ENCODE measurements at places on chromosomes 6 and 20.

- H3K4me1 ChIP-seq: peaks cover 5% of the 10 kb centered on the region
- no peak for DNase-seq
- H3K36me3 ChIP-seq: no peaks in the 10 kb centered on the region
- H3K4me3 ChIP-seq: no peak overlapping the region
- peaks cover 7% of the 10 kb centered on the region for H3K27me3 ChIP-seq
Observed at GRCh38 chr6:2667617-2668016, 83.1 kb downstream of the MYLK4 start.

DNA sequence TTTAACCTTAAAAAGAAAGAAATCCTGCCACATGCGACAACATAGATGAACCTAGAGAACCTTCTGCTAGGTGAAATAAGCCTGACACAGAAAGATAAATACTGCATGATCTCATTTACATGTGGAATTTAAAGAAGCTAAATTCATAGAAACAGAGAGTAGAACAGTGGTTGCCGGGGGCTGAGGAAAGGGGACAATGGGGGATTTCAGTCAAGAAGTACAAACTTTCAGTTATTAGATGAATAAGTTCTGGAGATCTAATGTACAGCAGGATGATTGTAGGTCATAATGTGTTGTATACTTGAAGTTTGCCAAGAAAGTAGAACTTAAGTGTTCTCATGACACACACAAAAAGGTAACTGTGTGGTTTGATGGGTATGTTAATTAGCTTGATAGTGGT, 204.3 kb upstream of the PRSS16 start:
- H3K27me3 ChIP-seq: peaks cover 33% of the 10 kb centered on the region
- H3K36me3 ChIP-seq: no peaks in the 10 kb centered on the region
- H3K27ac ChIP-seq: no peak overlapping the region
- DNase-seq: no peak
- no peaks in the 10 kb centered on the region for H3K4me1 ChIP-seq

- no peak for DNase-seq
- peaks cover 15% of the 10 kb centered on the region for H3K4me1 ChIP-seq
- no peak overlapping the region for H3K27ac ChIP-seq
- no peak overlapping the region for H3K4me3 ChIP-seq
- H3K36me3 ChIP-seq: no peaks in the 10 kb centered on the region
Observed at GRCh38 chr6:35174088-35174434, 32.9 kb upstream of the TCP11 start.

DNA sequence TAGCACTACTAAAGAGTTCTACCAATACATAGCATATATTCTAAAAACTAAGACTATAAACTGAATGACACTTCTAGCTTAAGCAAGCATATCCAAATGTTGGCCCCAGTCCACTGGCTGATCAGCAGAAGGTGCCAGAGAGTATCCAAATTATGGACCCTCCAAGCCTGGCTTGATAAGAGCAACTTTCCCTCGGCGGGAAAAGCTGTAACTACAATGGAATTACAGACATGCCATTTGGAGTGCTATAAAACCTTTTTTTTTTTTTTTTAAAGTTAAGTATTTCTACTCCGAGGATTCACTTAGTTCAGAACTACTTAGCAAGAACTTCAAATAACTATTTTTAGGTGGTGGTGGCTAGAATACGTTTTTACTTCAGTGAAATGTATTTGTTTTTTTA, 94.6 kb downstream of the EPB41L2 start:
- H3K36me3 ChIP-seq: no peaks in the 10 kb centered on the region
- H3K4me1 ChIP-seq: peaks cover 5% of the 10 kb centered on the region
- no peak overlapping the region for H3K4me3 ChIP-seq
- no peak for DNase-seq

- H3K4me1 ChIP-seq: peaks cover 27% of the 10 kb centered on the region
- H3K27ac ChIP-seq: no peak overlapping the region
- peak; percentile 63 for DNase-seq
- H3K4me3 ChIP-seq: peak overlapping the region; percentile 95
Observed at GRCh38 chr6:37696841-37697662, 631 bp downstream of the MDGA1 start.

- H3K27me3 ChIP-seq: no peaks in the 10 kb centered on the region
- H3K4me3 ChIP-seq: no peak overlapping the region
- H3K27ac ChIP-seq: no peak overlapping the region
- peaks cover 19% of the 10 kb centered on the region for H3K36me3 ChIP-seq
- peaks cover 27% of the 10 kb centered on the region for H3K4me1 ChIP-seq
- DNase-seq: no peak
Observed at GRCh38 chr20:20461551-20461950, 93.6 kb downstream of the INSM1 start.

- no peaks in the 10 kb centered on the region for H3K36me3 ChIP-seq
- no peak overlapping the region for H3K27ac ChIP-seq
- no peak overlapping the region for H3K4me3 ChIP-seq
- no peaks in the 10 kb centered on the region for H3K27me3 ChIP-seq
- no peak for DNase-seq
Observed at GRCh38 chr6:48994811-48995210, 468.2 kb downstream of the MMUT start.

- no peak for DNase-seq
- H3K4me3 ChIP-seq: no peak overlapping the region
- H3K27ac ChIP-seq: no peak overlapping the region
- H3K36me3 ChIP-seq: no peaks in the 10 kb centered on the region
- no peaks in the 10 kb centered on the region for H3K27me3 ChIP-seq
Observed at GRCh38 chr20:57440678-57441509, 49.7 kb downstream of the RBM38 start.

DNA sequence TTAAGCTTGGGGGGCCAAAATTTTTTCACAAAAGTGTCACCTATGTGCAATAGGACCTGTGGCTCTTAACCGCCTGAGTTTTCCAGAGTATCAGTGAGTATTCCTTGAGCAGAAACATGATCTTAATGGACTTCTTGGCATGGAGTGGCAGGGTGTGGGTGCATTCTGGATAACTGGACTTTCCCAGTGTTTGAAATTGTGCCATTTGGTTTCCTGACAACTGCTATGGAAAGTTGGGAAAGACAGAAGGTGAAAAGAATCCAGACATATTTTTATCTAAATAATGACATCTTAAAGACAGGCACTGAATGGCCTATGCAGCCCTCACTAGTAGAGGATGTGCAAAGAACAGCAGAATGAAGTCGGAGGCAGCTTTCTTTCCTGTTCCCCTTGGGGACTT, 34.3 kb upstream of the ADTRP start:
- no peaks in the 10 kb centered on the region for H3K36me3 ChIP-seq

- no peak for DNase-seq
- H3K4me3 ChIP-seq: no peak overlapping the region
- no peak overlapping the region for H3K27ac ChIP-seq
Observed at GRCh38 chr6:903761-904160, 210.8 kb upstream of the EXOC2 start.

GRCh38 chr20:51029556-51029955, 6.6 kb upstream of the KCNG1 start:
- H3K4me3 ChIP-seq: no peak overlapping the region
- no peak for DNase-seq
- no peaks in the 10 kb centered on the region for H3K4me1 ChIP-seq
- peaks cover 69% of the 10 kb centered on the region for H3K27me3 ChIP-seq
- H3K27ac ChIP-seq: no peak overlapping the region

DNA sequence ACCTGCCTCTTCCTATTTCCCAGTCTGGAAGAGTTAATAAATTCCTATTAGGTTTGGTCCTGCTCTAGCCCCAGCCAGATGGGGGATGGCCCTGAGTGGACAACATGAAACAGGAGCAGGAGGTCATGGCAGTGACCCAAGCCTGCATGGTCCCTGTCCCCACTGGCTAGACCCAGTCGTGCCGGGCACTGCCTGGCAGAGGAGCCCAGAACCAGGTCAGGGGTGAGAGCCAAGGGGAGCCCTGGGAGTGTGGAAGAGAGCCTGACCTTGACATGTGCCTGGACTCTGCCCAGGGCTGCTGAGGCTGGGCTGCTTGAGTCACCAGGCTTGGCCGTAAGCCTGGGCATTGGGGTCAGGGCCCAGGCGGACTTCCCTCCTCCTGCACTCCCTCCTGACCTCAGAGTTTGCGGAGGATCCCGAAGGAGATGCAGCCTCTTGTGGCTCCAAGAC, 3.6 kb downstream of the AVP start:
- no peaks in the 10 kb centered on the region for H3K36me3 ChIP-seq
- DNase-seq: no peak
- H3K4me1 ChIP-seq: peaks cover 24% of the 10 kb centered on the region
- no peak overlapping the region for H3K27ac ChIP-seq
- H3K4me3 ChIP-seq: no peak overlapping the region

- H3K4me3 ChIP-seq: no peak overlapping the region
- no peak overlapping the region for H3K27ac ChIP-seq
- H3K4me1 ChIP-seq: no peaks in the 10 kb centered on the region
- H3K27me3 ChIP-seq: peaks cover 22% of the 10 kb centered on the region
- no peak for DNase-seq
- no peaks in the 10 kb centered on the region for H3K36me3 ChIP-seq
Observed at GRCh38 chr20:51163996-51164600, 141.2 kb upstream of the KCNG1 start.

- peaks cover 2% of the 10 kb centered on the region for H3K36me3 ChIP-seq
- H3K27ac ChIP-seq: peak overlapping the region; percentile 94
- peak overlapping the region; percentile 92 for H3K4me3 ChIP-seq
- H3K4me1 ChIP-seq: peaks cover 15% of the 10 kb centered on the region
- no peak for DNase-seq
Observed at GRCh38 chr6:106628658-106629102, 618 bp downstream of the RTN4IP1 start.

DNA sequence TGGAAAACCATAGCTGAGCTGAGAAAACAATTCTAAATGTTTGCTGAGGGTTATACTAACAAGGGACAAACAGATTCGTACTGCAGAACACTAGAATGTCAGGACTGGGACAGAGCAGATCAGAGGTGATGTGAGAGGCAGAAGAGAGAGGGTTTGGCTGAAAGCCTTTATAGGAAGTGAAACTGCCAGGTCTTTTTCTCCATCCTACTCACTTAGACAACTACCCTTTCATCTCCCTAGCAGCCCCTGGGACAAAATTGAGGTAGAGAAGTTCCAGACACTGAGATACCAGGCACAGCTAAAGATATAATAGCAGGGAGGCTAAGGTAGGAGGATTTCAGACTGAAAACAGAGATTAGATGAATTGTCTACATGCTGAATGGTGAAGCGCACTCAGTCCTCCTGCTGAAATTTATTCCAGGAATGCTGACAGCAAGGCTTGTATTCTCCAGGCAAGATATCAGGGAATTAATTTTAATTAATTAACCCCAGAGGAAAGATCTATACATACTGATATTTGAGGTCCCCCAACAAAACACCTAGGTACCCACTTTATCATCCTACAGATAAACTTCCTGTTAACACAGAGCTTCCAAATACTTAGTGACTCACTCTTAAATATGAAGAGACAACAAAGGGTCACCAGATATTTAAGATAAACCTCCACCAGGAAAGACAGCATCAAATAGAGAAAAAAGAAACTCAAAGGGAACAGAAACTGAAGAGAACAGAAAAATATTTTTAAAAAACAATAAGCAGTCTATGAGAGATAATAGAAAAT, 12.6 kb upstream of the EIF2S2 start:
- no peak overlapping the region for H3K4me3 ChIP-seq
- H3K27me3 ChIP-seq: peaks cover 4% of the 10 kb centered on the region
- peaks cover 13% of the 10 kb centered on the region for H3K4me1 ChIP-seq
- no peak for DNase-seq
- H3K27ac ChIP-seq: no peak overlapping the region

- no peak for DNase-seq
- no peaks in the 10 kb centered on the region for H3K4me1 ChIP-seq
- no peak overlapping the region for H3K27ac ChIP-seq
- no peaks in the 10 kb centered on the region for H3K36me3 ChIP-seq
Observed at GRCh38 chr20:17466641-17467040, 64.5 kb downstream of the BFSP1 start.

DNA sequence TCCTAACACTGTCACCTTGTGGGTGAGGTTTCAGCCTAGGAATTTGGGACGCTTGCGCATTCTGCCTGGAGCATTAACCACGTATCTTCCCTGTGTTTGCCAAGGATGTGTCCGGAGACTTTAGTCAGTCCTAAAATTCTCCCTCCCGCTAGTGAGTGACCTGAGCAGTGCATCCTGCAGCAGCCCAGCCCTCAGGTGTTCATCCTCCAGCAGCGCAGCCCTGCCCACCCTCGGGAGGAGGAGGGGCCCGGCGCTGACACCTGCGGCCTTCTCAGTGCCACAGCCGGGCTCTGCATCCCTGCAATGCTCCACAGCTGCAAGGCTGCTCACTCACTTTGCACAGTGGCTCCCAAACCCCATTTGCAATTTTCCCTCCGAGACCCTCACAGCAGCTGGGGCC, 79.5 kb downstream of the ERMARD start:
- peaks cover 46% of the 10 kb centered on the region for H3K27me3 ChIP-seq
- no peak overlapping the region for H3K4me3 ChIP-seq
- no peak for DNase-seq
- peaks cover 2% of the 10 kb centered on the region for H3K36me3 ChIP-seq
- peaks cover 4% of the 10 kb centered on the region for H3K4me1 ChIP-seq

- H3K27me3 ChIP-seq: peaks cover 14% of the 10 kb centered on the region
- no peak overlapping the region for H3K4me3 ChIP-seq
Observed at GRCh38 chr6:152957796-152958195, 25.0 kb downstream of the FBXO5 start.

DNA sequence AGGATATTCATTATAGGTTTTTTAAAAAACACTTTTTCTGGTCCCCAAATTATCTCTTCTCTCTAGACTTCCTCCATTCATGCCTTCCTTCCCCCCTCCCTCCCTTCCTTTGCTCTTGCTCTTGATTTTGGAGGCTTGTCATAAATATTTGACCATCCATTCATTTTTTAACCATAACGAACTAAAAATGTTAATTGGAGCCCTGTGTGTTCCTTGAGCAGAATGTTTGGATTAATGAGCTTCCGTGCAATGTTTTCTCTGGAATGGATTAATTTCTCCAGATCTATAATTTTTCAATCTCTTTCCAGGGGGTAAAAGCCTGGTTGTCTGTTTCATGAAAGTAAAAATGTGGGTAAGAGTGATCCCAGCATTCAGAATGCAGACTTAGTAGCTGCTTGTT, 155.5 kb downstream of the ESR1 start:
- H3K27ac ChIP-seq: no peak overlapping the region
- H3K27me3 ChIP-seq: peaks cover 17% of the 10 kb centered on the region

DNA sequence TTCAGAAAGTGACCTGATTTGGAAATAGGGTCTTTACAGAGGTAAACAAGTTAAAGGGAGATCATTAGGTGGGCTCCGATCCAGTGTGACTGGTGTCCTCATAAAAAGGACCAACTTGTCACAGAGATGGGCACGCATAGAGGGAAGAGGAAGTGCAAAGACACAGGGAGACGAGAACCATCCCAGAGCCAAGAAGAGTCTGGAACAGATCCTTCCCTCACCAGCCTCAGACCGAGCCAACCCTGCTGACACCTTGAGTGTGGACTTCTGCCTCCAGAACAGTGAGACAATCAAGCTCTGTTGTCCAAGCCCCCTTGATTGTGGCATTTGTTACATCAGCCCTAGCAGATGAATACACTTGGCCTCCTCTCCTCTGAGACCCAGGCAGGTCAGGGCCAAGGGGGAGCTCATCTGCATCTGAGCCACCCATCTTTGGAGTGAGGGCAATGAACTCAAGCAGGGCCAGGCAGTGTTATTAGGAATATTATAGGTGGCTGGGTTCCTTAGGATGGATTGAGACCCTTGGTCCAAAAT, 22.2 kb upstream of the SCML4 start:
- no peak overlapping the region for H3K4me3 ChIP-seq
- H3K4me1 ChIP-seq: peaks cover 30% of the 10 kb centered on the region
- no peak overlapping the region for H3K27ac ChIP-seq
- H3K36me3 ChIP-seq: no peaks in the 10 kb centered on the region
